Activated naive CD8-positive, alpha-beta T cell treated with anti-CD3 and anti-CD28 coated beads for 36 hours (primary cell): ENCODE measurements at places on chromosomes 2 and 18. TPM values are rescaled to one million over a fixed set of nuclear protein-coding genes. Genes with fewer than 3 reads are reported as not detected.

Gene FHOD3
- total RNA-seq = not detected

DNA sequence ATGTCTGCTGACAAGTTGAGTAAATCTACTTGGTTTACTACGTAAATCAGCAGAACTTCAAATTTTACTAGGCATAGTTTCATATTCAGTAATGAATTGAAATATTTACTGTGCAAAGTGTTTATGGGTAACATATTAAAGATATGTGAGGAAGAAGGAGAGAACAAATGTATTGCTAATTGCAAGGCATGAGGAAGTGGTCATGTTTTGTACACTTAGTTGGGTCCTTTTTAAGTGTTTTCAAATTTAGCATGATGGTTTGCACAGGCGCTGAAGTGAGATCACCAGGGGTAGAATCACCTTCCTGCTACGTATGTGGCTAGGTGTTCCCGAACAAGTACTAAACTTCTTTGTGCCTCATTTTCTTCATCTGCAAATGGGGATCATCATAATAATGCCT, 1534.4 kb downstream of the LRP1B start:
- no peaks in the 10 kb centered on the region for H3K27me3 ChIP-seq
- H3K36me3 ChIP-seq = no peaks in the 10 kb centered on the region
- H3K4me3 ChIP-seq = no peak overlapping the region
- no peak for DNase-seq
- no peaks in the 10 kb centered on the region for H3K4me1 ChIP-seq
- H3K27ac ChIP-seq = no peak overlapping the region

Gene CFAP65
- not detected for total RNA-seq

DNA sequence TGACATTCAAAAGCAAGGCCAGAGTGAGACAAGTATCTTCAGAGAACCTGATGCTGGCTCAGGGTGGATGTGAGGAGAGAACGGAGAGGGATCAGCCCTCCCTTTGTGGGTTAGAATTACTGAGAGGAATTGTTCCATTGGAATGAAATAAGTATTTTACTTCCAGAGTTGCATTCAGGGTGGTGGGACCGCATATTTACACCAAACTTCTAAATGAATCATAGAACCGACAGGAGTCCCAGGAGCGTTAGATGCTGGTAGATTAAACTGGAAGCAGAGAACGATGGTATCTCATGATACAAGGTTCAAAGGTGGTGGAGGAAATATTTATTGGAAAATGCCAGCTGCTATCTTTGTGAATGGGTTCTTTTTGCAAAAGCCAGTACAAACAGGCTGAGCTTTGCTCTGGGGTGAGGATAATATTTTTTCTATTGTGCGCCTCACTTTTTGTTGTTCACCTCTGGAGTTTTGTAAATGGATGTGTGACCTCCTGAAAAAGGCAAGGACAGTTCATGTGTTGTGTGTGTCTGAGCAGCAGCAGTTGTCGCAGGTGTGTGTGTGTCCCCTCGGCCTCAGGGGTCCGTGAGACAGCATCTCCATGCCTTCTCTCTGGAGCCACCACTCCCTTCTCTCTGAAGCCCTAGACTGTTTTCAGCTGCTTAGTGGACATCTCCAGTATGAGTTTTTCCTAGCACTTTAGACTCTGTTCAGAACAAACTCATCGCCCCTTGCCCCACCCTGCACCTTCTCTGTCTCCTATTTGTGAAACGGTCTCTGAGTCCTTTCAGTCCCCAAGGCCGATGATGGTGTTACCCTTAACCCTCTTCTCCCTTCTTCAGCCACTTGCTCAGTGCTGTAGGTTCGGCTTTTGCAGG, 17.8 kb downstream of the MTCL1 start:
- DNase-seq = no peak
- H3K27ac ChIP-seq = no peak overlapping the region
- H3K36me3 ChIP-seq = no peaks in the 10 kb centered on the region
- no peaks in the 10 kb centered on the region for H3K4me1 ChIP-seq
- no peaks in the 10 kb centered on the region for H3K27me3 ChIP-seq

DNA sequence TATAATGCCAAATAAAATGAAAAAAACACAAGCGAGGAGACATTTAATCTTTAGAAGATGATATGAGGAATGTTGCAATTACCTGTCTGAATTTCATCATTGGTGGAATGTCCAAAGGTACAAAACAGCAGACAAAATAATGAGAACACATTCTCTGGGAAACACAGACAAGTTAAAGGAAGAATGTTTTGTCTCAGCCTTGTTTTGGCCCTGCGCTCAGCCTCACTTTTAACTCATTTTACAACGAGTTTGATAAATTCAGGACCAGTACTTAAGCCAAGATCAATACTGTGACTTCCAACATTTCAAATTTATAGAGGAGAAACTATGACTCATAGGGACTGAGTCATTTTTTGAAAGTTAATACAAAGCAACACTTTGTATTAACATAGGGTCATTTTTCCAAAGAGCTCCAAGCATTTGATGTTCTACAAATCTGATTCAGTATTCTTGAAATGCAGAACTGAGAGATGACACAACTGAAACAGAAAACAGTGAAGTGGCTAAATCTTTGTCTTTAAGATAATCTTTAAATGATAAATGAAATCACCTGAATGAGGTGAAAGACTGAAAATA, 833.2 kb upstream of the CHAC2 start:
- no peaks in the 10 kb centered on the region for H3K27me3 ChIP-seq
- DNase-seq = no peak
- H3K27ac ChIP-seq = no peak overlapping the region
- H3K4me1 ChIP-seq = peaks cover 8% of the 10 kb centered on the region
- no peak overlapping the region for H3K4me3 ChIP-seq
- H3K36me3 ChIP-seq = no peaks in the 10 kb centered on the region

GRCh38 chr18:48459016-48459415, 49.8 kb upstream of the ZBTB7C start:
- H3K27me3 ChIP-seq = peaks cover 79% of the 10 kb centered on the region
- no peak overlapping the region for H3K27ac ChIP-seq
- H3K4me1 ChIP-seq = peaks cover 20% of the 10 kb centered on the region
- no peaks in the 10 kb centered on the region for H3K36me3 ChIP-seq
- H3K4me3 ChIP-seq = no peak overlapping the region
- no peak for DNase-seq

Gene PRADC1
- 19.6 TPM for total RNA-seq

GRCh38 chr2:116411211-116411610, 1403.3 kb upstream of the DDX18 start:
- no peak overlapping the region for H3K27ac ChIP-seq
- no peaks in the 10 kb centered on the region for H3K4me1 ChIP-seq
- H3K4me3 ChIP-seq = no peak overlapping the region
- H3K27me3 ChIP-seq = no peaks in the 10 kb centered on the region
- H3K36me3 ChIP-seq = no peaks in the 10 kb centered on the region

GRCh38 chr18:23881778-23882177, 132.8 kb upstream of the TTC39C start:
- H3K27ac ChIP-seq = no peak overlapping the region
- H3K4me1 ChIP-seq = peaks cover 30% of the 10 kb centered on the region
- DNase-seq = no peak
- H3K27me3 ChIP-seq = no peaks in the 10 kb centered on the region
- H3K36me3 ChIP-seq = peaks cover 1% of the 10 kb centered on the region

GRCh38 chr18:56107821-56108477, 520.0 kb upstream of the TCF4 start:
- H3K27me3 ChIP-seq = peaks cover 3% of the 10 kb centered on the region
- no peak for DNase-seq
- H3K4me3 ChIP-seq = no peak overlapping the region

- H3K36me3 ChIP-seq = no peaks in the 10 kb centered on the region
- DNase-seq = no peak
- peaks cover 10% of the 10 kb centered on the region for H3K4me1 ChIP-seq
- no peak overlapping the region for H3K27ac ChIP-seq
- H3K4me3 ChIP-seq = no peak overlapping the region
- H3K27me3 ChIP-seq = peaks cover 51% of the 10 kb centered on the region
These were observed 16.8 kb upstream of the ANKRD53 start for GRCh38 chr2:70961648-70961994.

DNA sequence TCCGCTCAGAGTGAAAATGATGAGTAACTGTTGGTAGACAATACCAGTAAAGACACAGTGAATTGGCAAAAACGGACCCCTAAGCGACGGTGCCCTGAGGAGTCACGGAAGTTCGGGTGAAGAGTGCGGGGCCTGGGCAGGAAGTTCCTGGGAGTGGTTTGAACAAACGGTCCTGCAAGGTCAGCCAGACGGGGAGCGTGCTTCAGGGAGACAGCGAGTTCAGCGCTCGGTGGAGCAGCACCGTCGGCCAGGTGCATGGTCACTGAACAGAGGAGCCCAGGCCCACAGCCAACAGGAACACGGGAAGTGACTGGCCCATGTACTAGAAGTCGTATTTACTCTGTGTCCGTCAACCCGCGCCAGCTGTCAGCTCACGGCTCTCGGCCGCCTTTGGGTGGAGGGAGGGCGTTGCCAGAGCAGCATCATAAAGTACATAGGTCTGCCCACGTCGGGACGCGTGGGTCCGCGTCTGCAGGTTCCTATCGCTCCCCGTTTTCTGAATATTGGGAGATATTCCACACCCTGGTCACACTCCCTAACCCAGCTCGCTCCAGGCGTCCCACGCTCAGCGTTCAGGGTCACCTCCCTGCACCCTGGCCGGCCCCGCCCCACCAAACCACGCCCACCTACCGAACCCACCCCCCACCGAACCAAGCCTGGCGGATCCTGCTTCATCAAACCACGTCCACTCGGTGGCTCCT, 75.6 kb upstream of the UXS1 start:
- no peak overlapping the region for H3K27ac ChIP-seq
- H3K4me1 ChIP-seq = peaks cover 16% of the 10 kb centered on the region
- DNase-seq = peak; percentile 18

DNA sequence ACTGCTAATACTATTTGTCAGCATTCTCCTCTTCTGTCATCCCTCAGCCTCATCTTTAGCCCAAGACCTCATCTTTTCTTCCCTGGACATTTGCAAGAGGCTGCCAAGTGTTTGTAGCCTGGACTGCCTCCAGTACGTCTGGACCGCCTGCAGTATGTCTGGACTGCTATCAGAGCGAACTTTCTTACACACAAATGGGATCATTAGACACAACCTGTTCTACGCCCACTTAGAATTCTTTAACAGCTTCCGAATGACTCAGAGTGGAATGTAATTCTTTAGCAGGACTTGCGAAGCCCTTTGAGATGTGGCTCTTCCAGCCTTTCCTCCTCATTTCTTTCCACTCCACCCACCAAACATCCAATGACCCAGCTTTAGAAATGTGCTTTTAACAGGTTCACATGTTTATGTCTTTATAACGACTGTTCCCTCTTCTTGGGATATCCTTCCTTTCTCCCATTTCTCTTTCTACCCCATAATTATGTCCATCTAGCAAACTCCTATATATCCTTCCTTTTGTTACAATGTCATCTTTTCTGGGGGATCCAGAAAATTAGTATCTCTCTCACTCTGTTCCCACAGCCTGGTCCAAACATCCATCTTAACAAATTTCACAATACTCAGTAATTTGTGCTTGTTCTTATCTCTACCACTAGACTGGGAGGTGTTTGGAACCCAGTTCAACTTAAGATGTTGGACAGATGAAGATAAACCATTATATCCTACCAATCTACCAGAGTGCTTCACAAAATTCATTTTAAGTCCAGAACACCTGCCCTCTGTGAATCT, 171.3 kb upstream of the PGAP1 start:
- peaks cover 21% of the 10 kb centered on the region for H3K4me1 ChIP-seq
- no peak overlapping the region for H3K4me3 ChIP-seq
- H3K27ac ChIP-seq = peak overlapping the region; percentile 21
- H3K36me3 ChIP-seq = peaks cover 21% of the 10 kb centered on the region
- no peaks in the 10 kb centered on the region for H3K27me3 ChIP-seq

Gene ACAA2
- total RNA-seq = 76.3 TPM

Gene POLE4
- 59.9 TPM for total RNA-seq

DNA sequence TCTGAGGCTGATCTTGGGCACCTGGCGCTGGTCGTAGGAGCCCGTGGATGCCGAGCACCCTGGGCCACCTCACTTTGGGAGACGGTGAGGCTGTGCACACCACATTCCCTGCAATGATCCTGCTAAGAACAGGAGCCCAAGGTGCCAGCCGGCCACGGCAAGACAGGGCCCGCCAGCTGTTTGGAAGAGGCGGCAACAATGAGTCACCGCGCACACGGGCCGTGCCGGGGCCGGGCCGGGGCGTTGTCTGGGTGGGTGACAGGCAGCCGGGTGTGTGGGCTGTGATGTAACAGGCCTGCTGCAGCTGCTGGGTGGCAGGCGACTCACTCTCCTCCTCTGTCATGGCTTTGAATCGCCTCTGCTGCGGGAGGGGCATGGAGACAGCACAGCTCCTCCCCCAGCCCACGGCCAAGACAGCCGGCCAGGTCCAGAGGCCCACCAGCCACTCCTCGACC, 49.7 kb upstream of the ODC1 start:
- no peaks in the 10 kb centered on the region for H3K36me3 ChIP-seq
- DNase-seq = peak; percentile 72
- H3K27ac ChIP-seq = no peak overlapping the region
- H3K4me3 ChIP-seq = no peak overlapping the region
- H3K4me1 ChIP-seq = peaks cover 23% of the 10 kb centered on the region
- H3K27me3 ChIP-seq = no peaks in the 10 kb centered on the region

- no peak for DNase-seq
- H3K27me3 ChIP-seq = peaks cover 8% of the 10 kb centered on the region
- H3K27ac ChIP-seq = no peak overlapping the region
- H3K4me3 ChIP-seq = no peak overlapping the region
These were observed 126.3 kb downstream of the ALPK2 start for GRCh38 chr18:58502628-58503027.
